HT1080 (cell line): ENCODE measurements at places on chromosomes 5 and 9.

- no peak for DNase-seq
Measured at GRCh38 chr9:19145881-19146280, 18.6 kb upstream of the PLIN2 start.

- no peak for DNase-seq
Measured at GRCh38 chr5:60259730-60260129, 366.2 kb upstream of the PDE4D start.

GRCh38 chr9:18473652-18474279 lies at the start of gene ADAMTSL1:
Gene ADAMTSL1 (plus strand): TSS chr9:18474153. CDS start chr9:18474233, 80 bp downstream.
- DNase-seq = no peak

GRCh38 chr5:138148811-138149210 lies 9.6 kb upstream of the NME5 start:
- peak; percentile 91 for DNase-seq

DNA sequence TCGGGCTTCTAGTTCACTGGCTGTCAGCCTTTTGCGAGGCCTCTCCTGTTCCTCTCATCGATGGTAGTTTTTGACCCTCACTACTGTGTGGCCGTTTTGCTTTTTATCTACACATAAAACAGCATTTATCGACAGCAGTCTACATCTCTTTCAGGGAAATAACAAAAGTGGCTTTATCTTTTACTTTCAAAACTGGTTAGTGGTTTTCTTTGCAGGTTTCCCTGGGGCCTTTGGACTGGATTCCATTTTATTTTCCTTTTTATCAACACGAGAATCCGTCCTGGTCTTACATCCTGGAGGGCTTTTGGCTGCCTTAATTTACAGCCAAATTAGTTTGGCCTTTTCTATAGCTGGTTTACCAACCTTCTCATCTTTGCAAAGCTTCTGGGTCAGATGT lies 793 bp upstream of the PKD2L2 start:
- DNase-seq = peak; percentile 28

GRCh38 chr9:129868872-129869486 lies 33.7 kb downstream of the USP20 start:
- DNase-seq = peak; percentile 40

GRCh38 chr9:126403397-126403796 lies 76.8 kb downstream of the MVB12B start:
- DNase-seq = no peak

- no peak for DNase-seq
Measured at GRCh38 chr5:58041884-58042283, 418.0 kb downstream of the PLK2 start.

DNA sequence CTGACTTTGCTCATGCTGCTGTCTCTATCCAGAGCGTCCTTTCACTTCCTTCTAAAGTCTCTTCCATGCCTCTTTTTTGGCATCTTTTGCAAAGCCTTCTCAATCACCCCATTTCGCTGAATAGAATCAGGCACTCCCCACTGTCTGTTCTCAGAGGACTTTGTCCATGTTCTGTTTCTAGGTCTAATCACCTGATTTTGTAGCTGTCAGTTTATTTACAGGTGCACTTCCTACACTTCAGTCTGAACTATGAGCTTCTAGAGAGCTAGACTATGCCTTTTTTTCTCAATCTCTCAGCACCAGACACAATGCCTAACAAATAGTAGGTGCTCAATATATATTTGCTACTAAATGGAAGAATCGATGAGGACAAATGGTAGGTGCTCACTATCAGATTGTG lies 29.9 kb downstream of the TLR4 start:
- no peak for DNase-seq

DNA sequence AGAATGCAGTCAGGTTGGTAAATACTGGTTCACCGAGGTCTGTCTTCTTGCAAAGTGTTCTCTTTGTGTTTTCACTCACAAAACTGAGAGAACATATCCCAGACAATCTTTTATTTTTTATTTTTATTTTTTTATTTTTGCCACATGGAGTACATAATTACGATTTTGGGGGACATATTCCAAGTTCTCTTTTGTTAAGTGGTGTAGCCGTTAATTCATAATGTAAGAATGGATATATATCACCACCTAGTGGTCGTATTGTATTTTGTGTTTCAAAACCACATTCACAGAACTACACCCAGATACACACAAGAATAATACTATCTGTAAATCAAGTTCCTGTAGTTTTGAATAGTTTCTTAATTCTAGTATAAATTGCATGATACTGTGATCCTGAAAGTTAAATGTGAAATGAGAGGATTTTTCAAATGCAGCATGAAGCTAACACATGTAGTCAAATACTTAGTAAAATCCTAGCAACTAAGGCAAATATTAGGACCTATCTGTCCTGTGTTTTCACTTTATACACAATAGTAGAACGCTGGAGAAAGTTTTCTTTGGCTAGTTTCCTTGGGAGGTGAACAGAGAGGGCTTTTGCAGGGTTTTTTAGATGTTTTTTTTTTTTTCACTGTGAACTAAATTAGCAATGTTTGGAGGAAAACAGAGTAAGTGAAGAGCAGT lies 92.7 kb downstream of the VCAN start:
- DNase-seq = peak; percentile 51

- peak; percentile 44 for DNase-seq
Measured at GRCh38 chr9:81902626-81903025, 25.6 kb upstream of the SPATA31D4 start.

DNA sequence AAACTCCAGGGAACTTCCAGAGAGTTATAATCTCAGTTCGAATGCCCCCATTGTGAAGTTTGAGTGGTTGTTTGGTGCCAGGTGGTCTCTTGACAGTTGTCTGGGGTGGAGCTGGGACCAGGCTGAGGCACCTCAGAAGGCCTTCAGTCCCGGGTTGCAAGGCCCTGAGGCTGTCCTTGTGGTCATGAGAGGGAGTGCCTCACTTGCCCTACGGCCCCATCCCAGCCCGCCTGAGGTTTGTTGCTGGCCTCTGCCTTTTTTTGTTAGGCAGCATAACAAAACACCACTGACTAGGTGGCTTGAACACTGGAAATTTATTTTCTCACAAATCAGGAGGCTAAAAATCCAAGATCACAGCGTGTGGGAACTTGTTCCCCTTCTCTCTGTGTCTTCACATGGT lies 73.0 kb upstream of the PAPPA start:
- DNase-seq = no peak
